ENCODE measurements at places on chromosomes 2 and 18.

GRCh38 chr2:171846894-171847293 is 47.1 kb downstream of the SLC25A12 start:
- DNase-seq, result no peak

- DNase-seq, result no peak
Measured at GRCh38 chr2:100615471-100615870, 52.7 kb downstream of the PDCL3 start.

DNA sequence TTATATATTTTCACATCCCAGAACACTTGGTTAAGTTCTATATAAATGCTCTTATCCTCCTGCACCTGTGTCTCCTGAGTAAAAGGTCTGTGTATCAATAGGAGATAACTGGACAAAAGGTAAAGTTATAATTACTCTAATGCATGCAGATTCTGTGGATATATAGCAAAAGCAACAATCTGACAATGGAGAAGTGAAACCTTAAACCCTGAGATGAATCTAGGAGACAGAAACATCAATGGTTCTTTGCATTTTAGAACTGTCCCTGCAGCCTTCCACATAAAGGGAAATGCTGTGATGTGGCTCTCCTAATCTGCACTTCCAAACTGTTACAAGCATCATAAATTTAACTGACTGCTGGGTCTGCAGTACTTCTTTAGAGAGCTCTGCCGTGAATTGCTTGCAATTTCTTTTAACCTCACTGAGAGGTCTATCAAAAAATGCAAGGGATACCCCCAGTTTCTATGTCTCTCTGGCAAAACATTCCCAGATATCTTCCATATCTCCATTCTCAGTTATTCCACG is 42.8 kb upstream of the FSIP2 start:
- DNase-seq, result no peak

DNA sequence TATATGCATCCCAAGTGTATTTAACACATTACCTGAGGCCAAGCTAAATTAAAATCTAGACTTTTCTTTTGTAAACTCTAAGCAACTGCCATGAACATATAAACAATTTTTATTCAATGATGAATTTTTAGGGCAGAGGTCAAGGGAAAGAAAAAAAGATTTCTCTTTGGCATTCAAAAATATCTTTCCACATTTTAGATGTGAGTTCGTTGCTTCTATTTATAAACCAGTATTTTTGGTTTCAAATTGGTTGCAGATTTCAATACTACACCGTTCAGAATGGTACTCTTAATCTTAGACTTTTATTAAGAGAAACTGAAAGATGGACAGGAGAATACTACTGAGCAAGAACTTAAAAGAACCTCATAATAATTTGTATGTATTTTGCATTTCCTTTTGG is 293.6 kb upstream of the CCDC68 start:
- DNase-seq, result no peak

DNA sequence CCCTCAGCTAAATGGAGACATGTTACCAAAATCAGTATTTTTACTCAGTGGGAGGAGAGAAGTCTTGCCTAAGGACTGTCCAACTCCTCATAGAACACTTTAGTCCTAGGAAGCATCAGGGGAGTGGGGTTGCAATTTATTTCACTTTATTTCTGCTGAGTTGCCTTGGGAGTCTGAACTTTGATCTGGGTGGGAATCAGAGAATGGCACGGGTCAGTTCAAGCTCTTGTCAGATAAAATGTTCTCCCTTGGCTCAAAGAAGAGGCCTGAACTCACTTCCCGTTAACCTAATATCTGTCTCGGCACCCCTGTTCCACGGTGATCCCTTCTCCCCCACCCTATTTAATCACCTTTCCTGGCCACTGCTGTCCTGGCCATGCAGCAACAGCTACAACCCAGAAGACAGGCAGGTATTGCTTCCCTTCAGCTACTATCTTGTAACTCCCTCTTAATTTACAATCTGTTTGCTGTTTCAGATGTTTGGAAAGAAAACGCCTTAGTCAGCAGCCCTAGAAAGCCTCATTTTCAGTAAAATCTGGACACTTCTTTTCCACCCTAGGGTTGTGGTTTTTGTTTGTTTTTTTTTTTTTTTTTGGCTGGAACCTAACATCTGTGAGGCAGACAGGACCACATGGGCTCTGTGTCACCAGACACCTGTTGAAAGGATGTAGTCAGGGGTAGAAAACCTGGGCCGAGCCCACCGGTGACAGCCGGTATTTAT is 52.5 kb downstream of the SERTAD2 start:
- DNase-seq, result no peak

- DNase-seq, result no peak
Measured at GRCh38 chr2:70726947-70727725, 40.9 kb downstream of the ADD2 start.

All from pancreas (tissue), 10 donors.